Thyroid gland (tissue), 4 donors: ENCODE measurements at places on chromosomes 2 and 18. TPM values are rescaled to one million over a fixed set of nuclear protein-coding genes. Genes with fewer than 3 reads are reported as not detected.

- H3K36me3 ChIP-seq = no peaks in the 10 kb centered on the region
- no peaks in the 10 kb centered on the region for H3K27me3 ChIP-seq
- H3K4me3 ChIP-seq = no peak overlapping the region
- no peak for DNase-seq
- H3K27ac ChIP-seq = no peak overlapping the region
Measured at GRCh38 chr2:65767946-65768345, 335.5 kb upstream of the SPRED2 start.

DNA sequence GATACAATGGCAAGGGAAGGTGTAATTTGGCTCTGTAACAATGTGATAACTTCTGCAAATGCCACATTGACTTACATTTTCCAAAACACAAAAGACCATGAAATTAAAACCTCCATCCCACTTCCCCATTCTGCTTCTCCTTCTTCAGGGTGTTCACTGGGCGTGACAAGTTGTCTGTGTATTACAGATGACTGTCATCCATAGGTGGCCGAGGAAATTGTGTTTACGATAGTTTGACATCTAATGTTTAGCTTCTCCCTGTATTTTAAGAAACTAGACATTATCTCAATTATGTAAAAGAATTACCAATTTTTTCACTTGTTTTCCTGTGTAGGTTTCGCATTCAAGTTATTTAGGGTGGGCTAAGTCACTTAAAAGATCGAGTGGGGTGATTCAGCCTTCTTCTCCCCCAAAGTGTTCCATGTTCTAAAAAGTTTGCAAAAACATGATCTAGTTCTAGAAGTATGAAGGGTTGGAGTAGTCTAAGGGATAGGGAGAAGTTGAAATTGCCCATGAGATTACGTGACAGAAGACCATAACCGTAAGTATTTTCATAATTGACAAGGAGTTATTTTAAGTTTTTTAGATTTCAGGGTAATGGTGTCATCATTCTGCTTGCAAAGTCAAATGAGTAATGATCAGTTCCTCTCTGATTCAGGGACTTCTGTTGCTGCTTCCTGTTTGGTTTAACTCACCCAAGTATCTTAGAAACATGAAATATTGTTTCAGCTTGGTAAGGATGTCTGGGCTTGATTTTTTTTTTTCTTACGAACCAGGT is 25.2 kb upstream of the CYTIP start:
- H3K27ac ChIP-seq = no peak overlapping the region
- no peak for DNase-seq
- H3K36me3 ChIP-seq = no peaks in the 10 kb centered on the region
- no peak overlapping the region for H3K4me3 ChIP-seq

GRCh38 chr2:235414422-235414821 is 79.4 kb upstream of the AGAP1 start:
- H3K27me3 ChIP-seq = no peaks in the 10 kb centered on the region
- H3K4me1 ChIP-seq = peaks cover 41% of the 10 kb centered on the region
- no peak overlapping the region for H3K4me3 ChIP-seq
- H3K36me3 ChIP-seq = no peaks in the 10 kb centered on the region

GRCh38 chr2:150716186-150716585 is 228.7 kb upstream of the RND3 start:
- H3K4me3 ChIP-seq = no peak overlapping the region
- no peaks in the 10 kb centered on the region for H3K4me1 ChIP-seq

- DNase-seq = no peak
- no peak overlapping the region for H3K27ac ChIP-seq
- H3K36me3 ChIP-seq = peaks cover 47% of the 10 kb centered on the region
- no peak overlapping the region for H3K4me3 ChIP-seq
- H3K27me3 ChIP-seq = no peaks in the 10 kb centered on the region
Measured at GRCh38 chr2:69807821-69808540, 21.5 kb upstream of the GMCL1 start.

DNA sequence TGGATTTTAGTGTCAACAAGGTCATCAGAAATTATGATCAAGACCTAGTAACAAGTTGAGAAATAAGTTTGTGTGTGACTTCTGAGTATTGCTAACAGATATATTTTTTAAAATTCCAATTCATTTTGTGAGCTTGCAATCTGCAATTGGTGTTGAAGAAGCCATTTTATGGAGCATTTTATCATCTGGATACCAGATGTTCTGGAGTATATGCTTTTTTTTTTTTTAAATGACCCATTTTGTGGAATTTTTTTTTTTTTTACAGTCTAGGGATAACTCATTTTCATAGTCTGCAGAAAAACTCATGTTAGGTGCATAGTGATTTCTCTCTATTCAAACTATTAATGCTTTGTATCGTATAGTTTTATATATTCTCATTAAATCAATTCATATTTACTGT is 12.6 kb downstream of the QPCT start:
- H3K36me3 ChIP-seq = no peaks in the 10 kb centered on the region
- H3K27ac ChIP-seq = no peak overlapping the region
- no peak overlapping the region for H3K4me3 ChIP-seq
- H3K4me1 ChIP-seq = no peaks in the 10 kb centered on the region

- H3K27me3 ChIP-seq = no peaks in the 10 kb centered on the region
- no peak overlapping the region for H3K4me3 ChIP-seq
- H3K4me1 ChIP-seq = peaks cover 12% of the 10 kb centered on the region
- H3K36me3 ChIP-seq = no peaks in the 10 kb centered on the region
- H3K27ac ChIP-seq = no peak overlapping the region
Measured at GRCh38 chr18:23350188-23350587, 102.9 kb upstream of the RIOK3 start.

DNA sequence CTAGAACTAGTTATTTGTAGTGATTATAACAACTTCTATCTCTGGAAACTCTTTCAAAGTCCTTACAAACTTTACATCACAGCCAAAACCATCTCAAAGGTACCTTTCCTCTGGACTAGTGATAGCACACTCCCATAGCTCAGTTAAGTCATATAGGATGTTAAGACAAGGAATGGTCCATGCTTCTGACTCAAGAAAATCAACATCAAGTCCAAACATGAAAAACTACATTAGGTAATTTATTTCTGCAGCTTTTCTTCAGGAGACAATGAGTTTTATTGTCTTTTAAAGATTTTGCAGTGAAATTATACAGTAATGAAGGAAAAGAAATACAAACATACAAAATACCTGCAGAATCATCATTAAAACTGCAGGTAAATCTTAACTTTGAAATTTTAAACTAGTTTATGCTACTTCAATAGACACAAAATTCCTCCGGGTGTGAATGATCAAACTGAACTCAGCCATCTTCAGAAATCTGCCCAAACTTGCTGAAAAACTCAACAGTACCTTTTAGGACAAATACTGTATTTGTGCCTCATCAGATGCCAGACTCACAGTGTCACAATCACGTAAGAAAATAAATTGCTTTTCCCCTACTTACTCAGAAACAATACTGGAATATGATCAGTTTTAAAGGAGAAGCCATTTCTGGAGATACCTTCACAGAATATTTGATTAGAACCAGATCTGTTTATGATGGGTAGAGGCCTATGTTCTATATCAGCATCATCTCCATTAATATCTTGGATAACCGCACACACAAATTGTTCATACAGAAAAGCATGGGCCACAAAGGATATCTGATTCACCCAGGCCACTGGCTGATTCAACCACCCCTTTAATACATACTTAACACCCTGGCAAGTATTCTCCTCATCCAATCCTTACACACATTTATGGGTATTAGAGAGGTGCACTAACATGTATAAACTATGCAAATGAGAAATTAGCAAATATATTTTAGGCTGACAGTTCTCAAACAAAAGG is 2.6 kb downstream of the TMEM131 start:
- no peak overlapping the region for H3K27ac ChIP-seq
- peaks cover 14% of the 10 kb centered on the region for H3K4me1 ChIP-seq
- H3K4me3 ChIP-seq = no peak overlapping the region
- H3K27me3 ChIP-seq = no peaks in the 10 kb centered on the region
- no peaks in the 10 kb centered on the region for H3K36me3 ChIP-seq

- no peaks in the 10 kb centered on the region for H3K36me3 ChIP-seq
- no peaks in the 10 kb centered on the region for H3K27me3 ChIP-seq
- no peak overlapping the region for H3K27ac ChIP-seq
- H3K4me1 ChIP-seq = no peaks in the 10 kb centered on the region
Measured at GRCh38 chr2:65885266-65885665, 452.9 kb upstream of the SPRED2 start.

GRCh38 chr2:162720559-162721271 is 117.9 kb downstream of the KCNH7 start:
- DNase-seq = no peak
- no peaks in the 10 kb centered on the region for H3K4me1 ChIP-seq
- H3K27ac ChIP-seq = no peak overlapping the region

- DNase-seq = no peak
- H3K27ac ChIP-seq = no peak overlapping the region
- H3K27me3 ChIP-seq = no peaks in the 10 kb centered on the region
- no peaks in the 10 kb centered on the region for H3K4me1 ChIP-seq
- no peaks in the 10 kb centered on the region for H3K36me3 ChIP-seq
Measured at GRCh38 chr2:177063331-177063730, 149.3 kb upstream of the HNRNPA3 start.

DNA sequence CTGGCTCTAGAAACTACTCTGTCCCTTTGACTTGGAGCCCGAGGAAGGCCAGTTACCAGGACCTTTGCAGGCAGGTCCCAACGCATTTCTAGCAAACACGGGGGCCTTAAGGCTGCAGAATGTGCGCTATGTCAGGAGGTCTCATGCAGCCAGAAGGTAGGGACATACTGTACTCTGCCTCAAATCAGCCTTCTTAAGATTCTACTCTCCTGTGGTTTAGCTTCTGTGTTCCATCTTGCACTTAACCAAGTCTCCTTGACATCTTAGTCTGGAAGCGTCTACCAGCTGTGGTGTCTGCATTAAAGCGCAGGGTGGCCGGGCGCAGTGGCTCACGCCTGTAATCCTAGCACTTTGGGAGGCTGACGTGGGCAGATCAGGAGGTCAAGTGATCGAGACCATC is 65.5 kb downstream of the STEAP3 start:
- H3K4me1 ChIP-seq = peaks cover 14% of the 10 kb centered on the region
- H3K27ac ChIP-seq = no peak overlapping the region
- no peaks in the 10 kb centered on the region for H3K36me3 ChIP-seq
- no peak overlapping the region for H3K4me3 ChIP-seq

DNA sequence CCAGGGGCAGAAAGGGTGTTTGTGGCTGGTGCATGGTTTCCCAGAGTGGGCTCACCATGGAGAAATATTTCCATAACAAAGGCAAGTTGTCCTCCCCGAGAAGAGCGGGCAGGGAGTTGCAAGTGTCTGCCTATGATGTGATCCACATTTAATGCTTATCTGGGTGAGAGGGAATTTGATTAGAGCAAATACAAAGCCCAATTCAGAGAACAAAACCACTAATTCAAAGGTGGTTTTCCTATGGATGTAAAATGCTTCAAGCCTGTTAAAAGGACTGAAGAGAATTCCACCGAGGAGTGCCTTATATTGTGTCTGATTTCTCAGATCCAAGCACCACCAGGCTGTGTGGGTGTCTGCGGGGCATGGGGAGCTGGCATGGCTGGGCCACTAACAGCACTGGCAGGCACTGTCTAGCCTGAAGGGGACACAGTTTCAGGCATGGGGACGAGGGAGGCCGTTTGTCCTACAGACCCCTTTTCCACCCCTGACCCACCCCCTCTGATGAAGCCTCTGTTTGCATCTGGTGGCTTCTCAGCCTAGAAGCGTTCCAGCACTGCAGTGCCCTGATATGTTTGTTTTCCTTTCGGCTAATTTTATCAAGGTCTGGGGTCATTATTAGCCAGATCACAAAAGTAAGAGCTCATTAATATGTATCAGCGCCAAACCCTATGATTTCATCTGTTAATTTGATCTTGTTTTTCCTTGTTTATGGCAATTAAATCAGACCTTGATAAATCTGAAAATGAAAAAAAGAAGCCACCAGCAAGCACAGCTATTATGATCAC is 357.3 kb downstream of the HRH4 start:
- H3K27me3 ChIP-seq = no peaks in the 10 kb centered on the region
- no peak overlapping the region for H3K27ac ChIP-seq
- DNase-seq = no peak
- no peaks in the 10 kb centered on the region for H3K4me1 ChIP-seq
- H3K36me3 ChIP-seq = no peaks in the 10 kb centered on the region

Gene SNORC
- 0.79 TPM for total RNA-seq

Gene IL37
- total RNA-seq = not detected

Gene PROKR1
- total RNA-seq = not detected

Gene COLEC11
- total RNA-seq = 13.5 TPM

Gene HOXD12
- not detected for total RNA-seq

Gene SLC1A4
- total RNA-seq = 5.7 TPM
